ENCODE measurements at places on chromosomes 1 and 21.

DNA sequence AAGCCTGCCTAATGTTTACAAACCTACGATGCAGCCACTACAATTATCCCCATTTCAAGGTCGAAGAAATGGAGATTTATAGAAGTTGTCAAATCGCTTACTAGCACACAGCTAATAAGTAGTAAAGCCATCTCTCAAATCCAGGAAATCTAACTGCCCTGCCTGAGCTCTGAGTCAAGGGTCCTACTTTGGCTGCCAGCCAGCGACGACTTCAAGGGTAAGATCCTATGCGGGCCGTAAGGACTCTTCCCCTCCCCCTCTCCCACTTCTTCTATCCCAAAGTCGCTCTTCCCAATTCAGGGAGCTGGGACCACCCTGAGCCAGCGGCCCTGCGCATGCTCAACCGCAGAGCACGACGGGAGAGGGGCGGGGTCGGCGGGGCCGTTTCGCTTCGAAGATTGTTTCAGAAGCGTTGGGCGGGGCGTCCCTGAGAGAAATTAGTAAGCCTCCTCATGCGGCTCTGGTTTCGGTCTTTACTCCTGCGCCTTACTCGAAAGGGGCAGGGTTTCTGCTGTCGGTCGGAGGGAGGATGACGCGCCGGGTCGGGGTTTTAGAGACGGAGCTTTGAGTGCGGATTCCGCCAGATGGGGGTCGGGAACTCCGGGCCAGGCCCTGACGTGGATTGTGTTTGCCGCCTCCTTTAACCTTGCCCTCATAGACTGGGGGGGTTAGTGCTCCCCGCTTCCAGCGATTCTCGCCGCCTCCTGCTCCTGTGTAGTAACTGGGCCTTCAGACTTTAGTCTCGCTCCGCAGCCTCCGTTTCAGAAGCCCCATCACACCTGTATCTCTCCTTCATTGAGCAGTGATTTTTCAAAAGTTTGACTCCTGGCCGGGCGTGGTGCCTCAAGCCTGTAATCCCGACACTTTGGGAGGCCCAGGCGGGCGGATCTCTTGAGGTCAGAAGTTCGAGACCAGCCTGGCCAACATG lies at the start of gene ZMYM1:
Gene ZMYM1, plus strand, starts transcription at position 383 of the 928 bp plus-strand sequence. CDS start 14,603 bp downstream, outside the sequence.
- DNase-seq: peak; percentile 68

DNA sequence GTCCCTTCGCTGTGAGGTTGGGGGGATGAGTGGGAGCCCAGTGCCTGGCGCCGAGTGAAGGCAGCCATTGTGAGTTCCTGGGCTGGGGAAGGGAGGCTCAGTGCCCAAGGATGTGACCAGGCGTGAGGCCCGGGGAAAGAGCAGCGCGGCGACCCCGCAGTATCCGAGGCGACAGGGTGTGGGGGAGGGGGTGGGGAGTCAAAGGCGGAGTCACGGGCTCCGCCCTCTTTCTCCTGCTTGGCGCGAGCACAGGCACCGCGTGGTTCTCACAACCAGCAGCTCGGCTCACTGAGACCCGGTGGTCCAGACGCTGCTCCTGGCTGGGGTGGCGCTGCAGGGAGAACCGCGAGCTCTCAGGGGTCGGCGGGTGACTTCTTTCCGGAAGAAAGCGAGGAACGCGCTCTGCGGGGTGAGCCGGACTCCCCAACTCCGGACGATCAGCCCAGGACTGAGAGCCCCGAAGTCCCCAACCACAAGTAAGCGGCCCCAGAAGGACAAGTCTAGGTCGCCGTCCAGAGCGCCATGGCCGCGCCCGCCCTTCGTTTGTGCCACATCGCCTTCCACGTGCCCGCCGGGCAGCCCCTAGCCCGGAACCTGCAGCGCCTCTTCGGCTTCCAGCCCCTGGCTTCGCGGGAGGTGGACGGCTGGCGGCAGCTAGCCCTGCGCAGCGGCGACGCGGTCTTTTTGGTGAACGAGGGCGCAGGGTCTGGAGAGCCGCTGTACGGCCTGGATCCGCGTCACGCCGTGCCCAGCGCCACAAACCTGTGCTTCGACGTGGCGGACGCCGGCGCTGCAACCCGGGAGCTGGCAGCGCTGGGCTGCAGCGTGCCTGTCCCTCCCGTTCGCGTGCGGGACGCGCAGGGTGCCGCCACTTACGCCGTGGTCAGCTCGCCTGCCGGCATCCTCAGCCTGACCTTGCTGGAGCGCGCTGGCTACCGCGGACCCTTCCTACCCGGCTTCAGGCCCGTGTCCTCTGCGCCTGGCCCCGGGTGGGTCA lies at the start of gene HPDL:
Gene HPDL, plus strand, starts transcription at position 269 of the 997 bp plus-strand sequence. Its CDS starts 254 bp downstream, at position 523.
- DNase-seq: peak; percentile 40

GRCh38 chr1:25520446-25521061 lies 22.9 kb upstream of the LDLRAP1 start:
- DNase-seq: peak; percentile 68

DNA sequence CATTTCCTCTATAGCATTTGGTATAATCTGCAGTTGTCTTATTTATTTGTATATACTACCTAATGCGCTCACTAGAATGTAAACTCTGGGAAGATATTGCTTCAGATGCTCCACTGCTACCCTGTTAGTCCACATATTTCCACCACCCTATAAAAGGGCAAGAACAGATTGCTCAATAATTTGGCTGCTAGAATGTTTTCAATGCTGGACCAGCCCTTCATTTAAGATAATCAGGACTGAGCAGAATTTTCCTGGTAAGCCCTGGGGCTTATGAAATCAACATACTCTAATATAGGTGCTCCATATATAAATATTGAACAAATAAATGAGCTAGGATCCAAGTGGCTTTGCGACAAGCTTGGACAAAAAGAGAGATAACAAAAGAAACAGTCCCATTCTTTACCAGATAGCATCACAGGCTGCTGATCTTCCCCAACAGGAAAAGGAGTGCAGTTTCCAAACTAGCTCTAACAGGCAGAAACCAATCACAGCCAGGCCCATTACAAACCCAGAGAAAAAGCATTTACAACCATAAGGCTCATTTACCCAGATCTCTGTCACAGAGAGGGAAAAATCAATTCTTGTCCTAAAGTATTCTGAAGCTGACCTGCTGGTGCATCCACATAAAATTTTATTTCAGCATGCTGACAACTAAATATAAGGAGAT lies 8.3 kb downstream of the BCAR3 start:
- DNase-seq: no peak

DNA sequence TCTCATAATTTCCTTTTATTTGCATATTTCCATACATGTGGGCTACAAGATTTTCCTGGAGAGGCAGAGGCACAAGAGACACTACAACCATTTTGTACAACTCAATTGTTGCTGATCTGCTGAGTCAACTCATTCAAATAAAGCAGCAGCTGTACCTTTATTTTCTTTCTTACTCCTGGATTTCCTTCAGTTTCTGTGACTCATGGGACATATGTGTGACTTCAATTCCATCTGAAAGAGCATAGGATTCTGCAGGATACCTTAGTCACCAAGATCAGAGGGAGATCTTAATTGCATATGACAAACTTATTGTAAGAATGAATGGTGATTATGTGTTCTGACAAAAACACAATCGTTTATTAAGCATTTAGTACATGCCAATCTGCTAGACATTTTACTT lies 2219.4 kb downstream of the NCAM2 start:
- DNase-seq: no peak

DNA sequence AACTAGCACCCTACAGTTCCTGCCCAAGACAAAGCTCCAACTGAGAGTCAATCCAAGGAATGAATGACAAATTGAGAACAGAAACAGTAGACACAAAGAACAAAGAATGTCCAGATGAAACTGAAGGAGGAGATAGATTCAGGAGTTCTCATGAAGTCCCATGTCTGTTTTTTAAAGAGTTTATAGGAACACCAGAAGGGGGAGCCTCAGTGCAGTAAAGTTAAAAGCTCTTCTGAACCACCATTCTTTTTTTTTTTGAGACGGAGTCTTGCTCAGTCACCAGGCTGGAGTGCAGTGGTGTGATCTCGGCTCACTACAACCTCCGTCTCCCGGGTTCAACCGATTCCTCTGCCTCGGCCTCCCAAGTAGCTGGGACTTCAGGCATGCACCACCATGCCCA lies 323.6 kb downstream of the MRPL39 start:
- no peak for DNase-seq
